GM19239 (cell line): ENCODE measurements at places on chromosomes 3 and 15.

DNA sequence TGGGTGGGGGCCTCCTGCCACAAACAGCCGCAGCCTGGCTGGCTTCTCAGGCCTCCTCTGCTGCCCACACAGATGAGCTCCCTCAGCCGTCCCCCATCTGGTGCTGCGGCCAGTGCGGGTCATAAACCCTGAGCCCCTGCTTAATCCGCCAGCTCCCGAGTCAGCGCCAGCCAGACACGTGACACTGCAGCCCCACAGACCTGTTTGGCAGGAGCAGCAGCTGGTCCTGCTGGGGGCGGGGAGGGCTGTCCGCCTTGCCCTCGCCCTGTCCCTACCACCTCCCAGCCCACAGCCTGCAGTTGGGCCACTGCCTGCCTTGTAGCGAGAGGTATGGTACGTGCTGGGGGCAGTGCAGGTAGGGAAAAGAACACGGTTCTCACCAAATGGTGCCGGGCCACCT, 86.2 kb downstream of the IQSEC1 start:
- DNase-seq, result no peak

DNA sequence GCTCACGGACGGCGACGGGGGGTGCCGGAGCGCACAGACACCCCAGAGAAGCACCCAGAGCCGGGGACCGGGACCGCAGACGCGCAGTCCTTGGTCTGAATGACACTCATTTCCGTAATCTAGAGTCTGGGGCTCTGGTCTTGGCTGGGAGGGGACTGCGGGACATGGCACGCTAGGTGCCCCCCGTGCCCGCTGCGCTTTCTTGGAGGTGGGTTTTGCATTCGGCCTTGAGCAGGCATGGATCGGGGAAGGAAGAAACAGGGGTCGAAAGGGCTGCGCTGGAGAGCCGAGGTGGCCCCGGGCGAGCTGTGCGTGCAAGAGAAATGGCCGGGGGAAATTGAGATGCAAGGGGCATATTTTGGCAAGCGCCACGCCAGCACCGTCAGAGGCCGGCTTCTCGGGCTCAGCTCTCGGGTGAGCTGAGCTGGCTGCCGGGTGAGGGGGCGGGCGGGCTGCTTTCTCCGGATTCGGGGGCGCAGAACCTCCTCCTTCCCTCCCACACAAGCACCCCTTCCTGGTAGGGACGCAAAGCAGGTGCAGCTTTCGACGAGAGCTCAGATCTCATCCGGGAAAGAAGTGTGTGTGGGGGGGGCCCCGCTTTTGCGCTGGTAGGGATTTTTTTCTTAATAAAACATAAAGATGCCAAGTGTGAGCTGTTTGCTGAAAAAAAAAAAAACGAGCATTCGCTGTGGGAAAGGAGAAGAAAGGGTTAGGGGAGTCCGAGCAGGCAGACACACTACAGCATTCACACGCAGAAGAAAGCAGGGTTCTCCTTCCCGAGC, 963 bp upstream of the NTRK3 start:
- DNase-seq, result no peak

DNA sequence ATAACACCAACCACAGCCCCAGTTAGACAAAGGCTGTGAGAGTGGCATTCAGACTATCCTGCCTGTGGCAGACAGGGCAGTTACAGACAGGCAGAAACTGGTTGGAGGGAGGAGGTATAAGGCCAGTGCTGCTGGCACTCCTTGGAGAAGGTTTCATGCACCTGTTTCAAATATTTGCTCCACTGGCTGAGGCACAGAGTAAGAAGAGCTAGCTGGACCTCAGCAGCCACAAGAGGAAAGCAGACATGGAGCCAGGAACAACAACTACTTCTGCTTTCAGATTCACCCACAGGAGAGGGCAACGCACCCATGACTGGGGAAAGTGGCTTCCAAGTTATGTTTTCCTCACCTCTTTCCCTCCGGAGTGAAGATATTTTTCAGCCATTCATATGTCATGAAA, 11.5 kb upstream of the PRKAR2A start:
- DNase-seq, result no peak

GRCh38 chr15:100592898-100593297, 9.1 kb downstream of the LINS1 start:
- DNase-seq, result no peak

- DNase-seq, result no peak
These were observed 52.1 kb upstream of the NANOGP8 start for GRCh38 chr15:35137190-35137574.

DNA sequence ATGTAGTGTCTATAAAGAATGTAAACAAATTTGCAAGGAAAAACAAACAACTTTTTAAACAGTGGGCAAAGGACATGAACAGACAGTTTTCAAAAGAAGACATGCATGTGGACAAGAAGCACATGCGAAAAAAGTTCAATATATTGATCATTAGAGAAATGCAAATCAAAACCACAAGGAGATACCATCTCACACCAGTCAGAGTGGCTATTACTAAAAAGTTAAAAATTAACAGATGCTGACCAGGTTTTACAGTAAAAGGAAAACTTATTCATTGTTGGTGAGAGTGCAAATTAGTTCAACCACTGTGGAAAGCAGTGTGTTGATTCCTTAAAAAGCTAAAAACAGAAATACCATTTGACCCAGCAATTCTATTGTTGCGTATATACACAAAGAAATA, 47.1 kb upstream of the LSAMP start:
- no peak for DNase-seq

- DNase-seq, result no peak
These were observed 102.0 kb upstream of the DAZL start for GRCh38 chr3:16707260-16707659.

GRCh38 chr3:127264794-127265514, 22.9 kb downstream of the PRR20G start:
- DNase-seq, result no peak

GRCh38 chr15:59413577-59413976, 24.4 kb upstream of the FAM81A start:
- DNase-seq, result no peak

DNA sequence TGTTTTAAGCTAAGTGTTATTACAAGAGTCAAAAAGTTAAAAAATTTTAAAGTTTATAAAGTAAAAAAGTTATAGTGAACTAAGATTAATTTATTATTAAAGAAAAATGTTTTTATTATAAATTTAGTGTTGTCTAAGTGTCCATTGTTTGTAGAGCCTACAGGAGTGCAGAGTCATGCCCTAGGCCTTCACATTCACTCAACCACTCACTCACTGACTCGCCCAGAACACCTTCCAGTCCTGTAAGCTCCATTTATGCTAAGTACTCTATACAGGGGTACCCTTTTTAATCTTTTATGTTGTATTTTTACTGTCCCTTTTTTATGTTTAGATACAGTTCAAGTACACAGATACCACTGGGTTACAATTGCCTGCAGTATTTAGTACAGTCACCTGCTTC, 37.2 kb downstream of the EEFSEC start:
- no peak for DNase-seq

DNA sequence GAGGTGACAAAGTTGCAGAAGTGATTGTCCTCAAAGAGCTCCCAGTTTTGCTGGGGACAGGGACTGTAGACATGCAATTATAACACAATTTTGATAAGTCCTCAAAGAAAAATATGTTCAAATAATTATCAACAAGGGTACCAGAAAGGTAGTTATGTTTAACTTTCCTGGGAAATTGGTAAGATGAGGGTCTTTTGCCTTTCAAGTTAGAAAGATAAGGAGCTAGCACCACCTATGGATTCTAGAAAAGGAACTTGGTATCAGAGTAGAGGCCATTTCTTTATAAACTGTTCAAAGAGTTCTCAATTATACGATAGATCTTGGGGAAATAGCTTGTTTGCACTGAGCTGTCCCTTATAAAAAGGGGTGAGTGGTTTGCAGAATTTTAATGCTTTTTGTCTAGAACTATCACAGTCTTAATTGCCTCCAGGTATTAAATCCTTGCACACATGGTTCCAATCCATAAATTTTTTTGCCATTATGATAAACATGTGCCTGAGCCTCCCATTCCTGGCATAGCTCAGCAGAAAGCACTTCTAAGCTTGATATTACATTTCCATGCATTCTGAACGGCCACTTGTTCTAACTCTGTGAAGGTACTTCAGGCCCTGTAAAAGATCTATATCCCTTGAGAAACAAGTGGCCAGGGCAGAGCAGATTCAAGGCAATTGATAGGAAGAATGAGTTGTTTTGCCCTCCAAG, 247.5 kb upstream of the LRIG1 start:
- no peak for DNase-seq

DNA sequence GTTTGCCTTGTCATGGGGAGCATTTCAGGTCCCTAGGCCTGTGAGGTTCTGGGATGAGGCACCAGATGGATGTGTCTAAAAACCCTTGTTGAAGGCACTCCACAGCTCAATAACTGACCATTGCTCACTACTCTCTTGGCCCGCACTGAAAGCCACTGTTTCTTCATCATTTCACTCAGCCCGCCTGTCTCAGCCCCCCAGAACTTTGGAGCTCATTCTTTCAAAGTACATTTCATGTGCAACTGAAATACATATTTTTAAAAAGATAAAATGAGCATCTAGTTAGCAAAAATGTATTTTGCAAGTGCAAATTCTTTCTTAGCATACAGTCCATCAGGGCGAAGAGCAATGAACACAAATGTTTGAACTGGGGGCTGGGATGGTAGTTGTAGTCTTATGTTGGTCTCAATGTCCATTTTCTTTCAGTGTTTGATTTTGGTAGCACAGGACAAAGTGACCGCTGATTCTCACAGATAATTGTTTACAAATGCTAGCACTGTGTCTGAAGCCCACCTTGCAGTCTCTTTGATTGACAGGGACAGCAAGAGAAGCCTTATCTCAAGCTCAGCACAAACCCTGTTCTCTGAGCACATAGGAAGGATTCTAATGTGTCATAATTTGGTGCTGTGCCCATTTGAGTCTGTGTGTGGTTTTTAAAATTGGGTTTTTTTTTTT, 19.6 kb downstream of the HEMK1 start:
- DNase-seq, result no peak

GRCh38 chr15:73918784-73919183, 7.5 kb upstream of the LOXL1 start:
- DNase-seq, result no peak

DNA sequence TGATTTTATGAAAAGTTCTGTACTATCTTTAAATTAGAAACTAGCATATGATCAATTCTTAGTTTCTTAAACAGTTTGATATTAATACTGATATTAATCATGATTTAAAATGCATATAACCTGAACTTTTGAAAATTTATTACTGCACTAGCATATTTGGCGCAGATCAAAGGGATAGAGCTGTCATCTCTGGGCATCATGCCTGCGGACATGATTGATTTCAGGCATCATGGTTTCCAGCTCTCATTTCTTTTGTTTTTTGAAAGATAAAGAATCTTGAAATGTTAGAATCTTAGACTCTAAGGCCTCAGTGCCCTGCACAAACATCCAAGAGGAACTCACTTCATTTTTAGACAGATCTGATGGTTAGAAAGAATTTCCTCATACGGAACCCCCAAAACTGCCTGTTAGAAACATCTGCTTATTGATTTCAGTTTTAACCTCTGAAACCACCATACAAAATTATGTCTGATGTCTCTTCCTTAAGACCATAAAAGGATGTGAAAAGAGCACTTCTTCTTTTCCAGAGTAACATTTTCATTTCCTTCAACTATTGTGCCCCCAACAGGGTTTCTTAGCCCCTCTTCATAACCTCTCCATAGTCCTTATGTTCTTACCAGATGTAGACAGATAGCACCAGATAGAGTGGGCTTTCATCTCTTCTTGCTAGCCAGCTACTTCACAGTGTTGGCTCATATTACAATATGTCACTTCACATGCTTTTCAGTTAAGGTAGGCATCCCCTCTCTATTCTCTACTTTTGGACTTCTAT, 110.8 kb downstream of the BBX start:
- no peak for DNase-seq

GRCh38 chr3:185729337-185730055, 95.3 kb downstream of the IGF2BP2 start:
- no peak for DNase-seq

- DNase-seq, result no peak
These were observed 4.0 kb downstream of the TRAT1 start for GRCh38 chr3:108826309-108827187.

GRCh38 chr15:70093070-70093469, 4.6 kb downstream of the TLE3 start:
- no peak for DNase-seq

DNA sequence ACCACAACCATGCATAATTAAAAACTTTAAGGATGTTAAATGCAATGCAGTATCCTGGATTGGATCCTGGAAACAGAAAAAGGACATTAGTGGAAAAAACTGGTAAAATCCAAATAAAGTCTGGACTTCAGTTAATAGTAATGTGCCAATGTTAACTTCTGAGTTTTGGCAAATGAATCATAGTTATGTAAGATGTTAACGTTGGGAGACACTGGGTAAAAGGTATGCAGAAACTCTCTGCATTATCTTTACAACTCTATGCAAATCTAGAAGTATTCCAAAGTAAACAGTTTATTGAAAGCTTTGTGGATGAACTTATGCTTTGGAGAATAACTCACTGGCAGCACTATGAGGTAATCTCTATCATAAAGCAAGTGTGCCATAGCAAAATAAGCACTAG, 357.4 kb downstream of the RORA start:
- DNase-seq, result no peak

DNA sequence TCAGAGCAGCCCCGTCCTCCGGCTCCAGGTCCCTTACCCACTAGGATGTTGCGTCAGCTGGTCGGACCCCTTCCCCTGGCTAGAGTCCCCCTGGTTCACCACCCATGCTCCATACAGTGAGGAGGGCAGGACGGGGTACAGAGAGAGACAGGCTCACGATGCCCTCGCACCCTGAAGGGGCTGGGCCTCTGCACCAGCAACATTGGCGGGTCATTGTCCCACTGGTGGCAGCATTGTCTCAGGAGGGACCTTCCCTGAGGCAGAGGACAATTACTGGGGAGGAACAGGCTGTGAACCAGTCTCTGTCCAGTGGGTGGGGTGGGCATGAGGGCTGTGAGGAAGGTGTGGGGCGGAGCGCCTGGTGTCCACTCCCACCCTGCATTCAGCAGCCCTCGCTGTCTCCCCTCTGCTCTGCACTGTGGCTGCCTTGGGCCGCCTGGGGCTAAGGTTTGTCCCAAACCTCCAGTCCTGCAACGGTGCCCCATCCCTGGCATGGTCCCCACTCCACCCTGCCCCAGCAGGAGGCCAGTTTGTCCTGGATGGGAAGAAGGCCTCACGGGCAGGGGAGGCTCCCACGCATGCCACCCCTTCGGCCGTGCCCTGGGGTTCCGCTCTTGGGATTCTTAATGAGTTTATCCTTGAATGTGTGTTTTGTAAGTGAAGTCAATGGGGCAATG, 48.0 kb upstream of the KLF13 start:
- DNase-seq, result no peak

GRCh38 chr3:98099848-98100247, 12.9 kb downstream of the OR5AC2 start:
- DNase-seq, result no peak

DNA sequence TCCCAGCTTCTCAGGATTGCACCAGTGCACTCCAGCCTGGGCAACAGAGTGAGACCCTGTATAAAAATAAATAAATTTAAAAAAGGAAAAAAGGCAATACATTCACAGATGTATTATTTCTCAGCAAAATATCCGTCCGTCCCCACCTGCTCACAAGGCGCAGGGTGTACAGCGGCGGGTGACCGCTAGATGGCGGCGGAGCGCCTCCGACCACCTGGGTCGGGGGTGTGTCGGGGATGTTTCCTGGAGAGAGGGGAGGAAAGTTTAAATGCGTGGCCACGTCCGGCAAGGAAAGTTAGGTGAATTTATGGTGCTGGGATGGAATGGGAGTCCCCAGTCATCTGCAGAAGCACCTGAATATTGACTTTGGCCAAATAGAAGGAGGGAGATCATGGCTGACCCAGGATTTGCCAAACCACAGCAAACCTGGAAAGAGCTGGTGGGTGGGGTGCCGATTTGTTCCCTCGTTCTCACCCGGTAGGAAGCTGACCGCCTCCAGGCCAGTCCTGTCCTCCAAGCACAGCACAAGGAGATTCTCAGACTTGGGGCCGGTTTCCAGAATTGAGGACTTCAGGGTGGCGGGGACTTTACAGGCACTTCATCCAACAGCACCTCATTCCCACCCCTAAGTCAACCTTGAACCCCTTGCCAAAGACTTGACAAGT, 88.3 kb downstream of the TMEM266 start:
- DNase-seq, result peak; percentile 54
